ENCODE measurements at places on chromosomes 6 and 20. TPM values are rescaled to one million over a fixed set of nuclear protein-coding genes. Genes with fewer than 3 reads are reported as not detected.
A peak's percentile ranks its signal among the peaks of the same experiment; 100 is the strongest.

- DNase-seq, result no peak
Measured at GRCh38 chr6:36478051-36478526, 35.3 kb downstream of the KCTD20 start.

DNA sequence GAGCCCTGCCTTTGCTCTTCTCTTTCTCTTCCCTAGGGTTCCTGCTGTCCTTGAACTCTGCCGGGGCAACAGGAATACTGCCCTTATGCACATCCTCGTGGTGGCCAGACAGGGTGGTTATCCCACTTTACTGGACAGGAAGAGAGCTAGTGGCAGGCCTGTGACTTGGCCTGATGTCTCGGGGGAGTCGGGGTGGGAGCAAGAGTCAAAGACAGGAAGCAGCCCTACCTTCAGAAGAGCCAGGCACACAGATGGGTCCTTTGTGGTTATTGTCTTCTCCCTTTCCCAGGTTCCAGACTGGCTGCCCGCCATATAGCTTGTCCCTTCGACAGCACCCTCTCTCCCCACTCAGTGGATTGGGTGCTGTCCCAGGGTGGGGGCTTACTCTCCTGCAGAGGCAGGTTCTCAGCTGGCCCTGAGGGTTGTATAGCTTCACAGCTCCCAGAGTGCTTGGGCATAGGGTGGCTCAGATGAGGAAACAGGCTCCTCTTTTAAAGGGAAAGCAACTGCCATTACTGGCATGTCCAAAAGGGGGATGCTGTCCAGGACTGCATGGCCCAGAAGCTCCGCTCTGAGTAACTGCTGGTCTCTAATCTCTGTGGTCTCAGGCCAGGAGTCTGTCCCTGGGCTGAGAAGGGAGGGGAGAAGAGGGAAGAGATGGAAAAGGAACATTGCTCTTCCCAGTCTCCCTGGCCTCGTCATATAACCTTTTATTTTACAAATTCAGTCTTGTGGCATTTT, 17.3 kb downstream of the PLCG1 start:
- DNase-seq, result no peak

DNA sequence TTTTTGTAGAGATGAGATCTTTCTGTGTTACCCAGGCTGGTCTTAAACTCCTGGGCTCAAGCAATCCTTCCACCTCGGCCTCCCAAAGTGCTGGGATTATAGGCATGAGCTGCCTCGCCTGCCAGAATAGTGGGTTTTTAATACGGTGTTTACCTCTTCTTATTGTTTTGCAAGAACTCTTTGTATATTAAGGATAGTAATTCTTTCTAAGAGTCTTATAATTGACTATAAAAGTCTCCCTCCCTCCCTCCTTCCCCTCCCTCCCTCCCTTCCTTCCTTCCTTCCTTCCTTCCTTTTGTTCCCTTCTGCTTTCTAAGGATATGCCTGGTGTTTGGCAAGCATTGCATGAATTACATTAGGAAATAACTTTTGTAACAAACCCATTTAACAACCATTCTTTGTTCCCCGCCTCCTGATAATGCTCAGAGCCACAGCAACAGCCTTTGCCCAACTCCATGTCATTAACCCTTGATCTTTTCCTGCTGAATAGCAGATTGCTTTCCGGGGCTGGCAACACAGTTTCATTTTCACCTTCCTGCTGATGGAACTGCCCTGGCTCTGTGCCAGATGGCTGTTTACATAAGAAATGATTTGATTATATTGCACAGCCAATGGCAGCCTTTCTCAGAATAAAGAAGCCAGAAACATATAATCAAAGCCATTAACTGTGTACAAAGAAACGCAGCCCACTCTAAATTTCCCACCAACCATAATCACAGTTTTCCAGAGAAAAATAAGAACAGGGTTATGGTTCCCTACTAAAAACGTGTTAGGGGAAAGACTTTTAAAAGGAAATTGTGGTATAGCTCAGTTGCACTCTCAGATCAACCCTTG, 143.7 kb upstream of the PTPN1 start:
- DNase-seq, result peak; percentile 53

The B3GAT2 gene
- 1.5 TPM for polyA plus RNA-seq

DNA sequence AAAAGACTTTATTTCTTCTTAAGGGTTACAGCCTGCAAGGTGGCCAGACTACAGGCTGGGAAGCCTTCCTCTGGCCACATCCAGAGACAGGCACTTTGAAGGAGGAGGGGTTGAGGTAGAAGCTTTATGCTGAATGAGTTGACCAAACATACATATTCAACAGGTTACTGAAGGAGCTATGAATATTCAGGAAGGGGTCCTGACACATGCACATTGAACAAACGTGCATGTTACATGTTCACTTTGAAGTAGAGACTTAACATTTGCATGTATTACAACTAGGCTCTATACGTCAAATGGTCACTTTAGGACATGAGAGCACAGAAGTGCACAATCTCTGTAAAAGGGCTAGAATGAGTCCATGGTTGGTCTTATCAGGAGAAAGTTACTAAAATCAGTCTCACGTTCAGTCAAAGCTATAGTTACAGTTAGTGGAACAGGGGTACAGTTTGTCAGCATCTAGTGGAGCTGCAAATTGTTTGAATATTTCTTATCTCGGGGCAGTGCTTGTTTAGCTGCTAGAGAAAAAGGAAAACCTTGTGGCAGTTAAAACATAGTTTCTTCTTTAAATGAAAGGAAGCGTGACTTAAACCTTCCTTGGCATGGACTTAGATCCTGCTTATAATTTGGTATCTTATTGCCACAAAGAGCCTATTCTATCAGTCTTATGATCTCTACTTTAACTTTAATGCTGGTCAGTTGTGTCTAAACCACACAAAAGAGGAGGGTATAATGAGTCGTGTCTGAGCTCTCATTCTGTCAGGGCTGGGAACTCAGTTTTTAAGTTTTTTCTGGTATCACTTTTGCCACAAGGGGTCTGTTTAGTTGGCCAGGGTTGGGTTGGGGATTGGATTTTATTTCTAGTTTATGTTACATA, 4.6 kb upstream of the ZSCAN9 start:
- DNase-seq, result no peak

All from left renal pelvis (tissue), 4 donors.